ENCODE measurements at places on chromosomes 6 and 20.

GRCh38 chr6:47133230-47134000 lies 91.3 kb upstream of the ADGRF1 start:
- DNase-seq, result no peak

DNA sequence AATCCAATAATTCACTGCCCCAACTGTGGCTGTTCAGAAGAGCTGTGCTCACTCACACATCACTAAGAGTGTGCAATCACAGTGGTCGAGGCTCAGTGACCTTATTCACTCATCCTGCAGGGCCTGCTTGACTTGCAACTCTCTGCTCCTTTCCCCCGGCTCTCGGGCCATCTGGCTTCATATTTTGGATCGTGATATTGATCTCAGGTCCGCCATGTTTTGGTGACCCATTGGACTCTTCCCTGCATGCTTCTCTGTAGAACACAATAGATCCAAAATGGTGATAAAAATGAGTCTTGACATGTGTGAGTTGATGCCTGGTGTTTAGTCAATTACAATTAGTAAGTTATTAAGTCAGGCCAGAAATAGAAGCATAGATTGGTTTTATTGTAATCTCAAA lies 313.9 kb upstream of the SOX4 start:
- DNase-seq, result no peak

DNA sequence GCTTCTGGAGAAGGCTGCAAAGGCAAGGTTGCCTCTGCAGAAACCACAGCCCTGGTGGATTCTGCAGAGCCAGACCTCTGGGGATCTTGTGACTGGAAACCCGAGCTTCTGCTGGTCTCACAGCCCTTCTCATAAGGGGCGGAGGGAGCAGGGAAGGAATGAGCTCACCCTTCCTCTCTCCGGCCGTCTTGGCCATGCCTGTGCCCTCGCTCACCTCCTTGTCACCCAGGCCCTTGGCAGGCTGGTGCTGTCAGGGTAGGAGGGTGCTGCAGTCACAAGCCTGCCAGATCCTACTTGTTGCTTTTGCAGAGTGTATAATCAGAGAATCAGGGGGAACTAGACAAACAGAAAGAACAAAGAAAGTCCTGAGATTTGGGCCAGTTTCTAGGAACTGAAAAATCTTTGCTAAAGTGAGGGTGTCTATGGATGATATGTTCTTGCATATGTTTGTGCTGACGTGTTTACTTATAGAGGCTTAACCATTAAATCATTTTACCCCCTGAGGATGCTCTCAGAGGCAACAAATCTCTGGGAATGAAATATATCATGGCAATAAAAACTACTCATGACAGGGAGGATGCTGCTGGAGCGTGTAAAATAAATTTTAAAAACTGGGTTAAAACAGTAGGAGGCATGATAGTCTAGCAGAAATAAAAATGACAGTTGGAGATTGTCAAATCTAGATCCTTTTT lies 244.9 kb upstream of the SOX4 start:
- DNase-seq, result no peak

GRCh38 chr6:56387621-56388414 lies 140.4 kb upstream of the COL21A1 start:
- DNase-seq, result no peak

DNA sequence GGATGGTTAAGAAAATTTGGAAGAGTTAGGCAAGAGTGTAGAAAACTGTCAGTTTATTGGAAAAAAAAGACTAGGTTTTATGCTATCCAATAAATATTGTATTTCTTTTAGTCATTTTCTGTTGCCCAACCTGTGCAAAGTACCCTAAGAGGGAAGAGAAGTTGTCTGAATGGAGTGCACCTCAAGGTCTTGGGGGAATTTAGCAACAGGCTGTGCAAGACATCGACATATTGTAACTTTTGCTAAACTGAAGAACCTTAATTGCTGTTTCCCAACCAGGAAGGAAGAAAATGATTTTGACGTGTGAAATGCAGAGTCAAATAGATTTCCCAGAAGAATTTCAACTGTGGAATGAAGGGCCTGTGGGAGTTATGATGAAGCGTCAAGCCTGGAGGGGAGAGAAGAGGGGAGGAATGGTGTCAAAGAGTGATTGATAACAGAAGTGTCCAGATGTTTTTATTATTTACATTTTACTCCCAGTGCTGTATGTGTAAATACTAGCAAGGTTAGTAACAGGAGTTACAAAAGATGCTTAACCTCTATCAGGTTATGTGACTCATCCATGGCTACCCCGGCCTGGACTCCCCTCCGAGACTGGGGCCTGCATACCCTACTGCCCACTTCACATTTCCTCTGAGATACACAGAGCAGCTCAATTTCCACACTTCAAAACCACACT lies 246.8 kb downstream of the MYLK4 start:
- no peak for DNase-seq

DNA sequence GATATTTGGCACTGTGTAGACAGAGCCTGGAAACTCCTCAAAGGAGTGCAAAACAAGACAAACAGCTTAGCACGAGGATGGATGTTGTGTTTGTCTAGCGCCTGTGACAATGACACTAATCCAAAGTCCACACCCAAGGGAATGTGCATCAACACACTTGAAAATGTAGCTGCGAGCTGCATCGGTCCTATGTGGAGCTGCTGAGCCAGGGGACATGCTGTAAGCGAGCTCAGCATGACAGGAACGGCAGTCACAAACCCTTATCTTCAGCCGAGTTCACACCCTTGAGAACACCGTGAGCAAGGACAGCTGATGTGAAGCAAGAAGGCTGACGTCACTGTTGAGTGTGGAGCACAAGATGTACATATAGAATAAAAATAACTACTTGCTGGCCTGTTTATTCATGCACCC lies 684.3 kb downstream of the QKI start:
- DNase-seq, result no peak

- no peak for DNase-seq
Measured at GRCh38 chr6:99471638-99472037, 43.6 kb downstream of the USP45 start.

GRCh38 chr6:150299873-150300485 lies 68.8 kb upstream of the IYD start:
- no peak for DNase-seq
